Nucleus accumbens (tissue), 56 donors: ENCODE measurements at places on chromosomes 5 and 9.

DNA sequence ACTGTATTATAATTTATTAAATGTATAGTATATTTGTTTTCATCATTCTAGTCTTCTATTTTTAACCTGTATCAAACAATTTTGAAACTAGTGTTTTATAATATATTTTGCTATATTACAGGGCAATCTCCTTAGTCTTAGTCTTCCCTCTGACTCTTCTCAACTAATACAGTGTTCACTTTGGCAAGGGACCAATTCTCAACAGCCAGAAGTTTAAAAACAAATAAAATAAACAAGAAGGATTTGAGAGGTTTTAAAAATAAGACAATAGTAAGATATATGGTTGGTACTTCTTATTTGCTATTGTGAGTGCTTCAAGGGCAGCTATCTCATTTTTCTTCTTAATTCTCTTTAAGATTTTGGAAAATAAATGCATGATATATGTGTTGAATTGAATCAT, 167.2 kb downstream of the RAB3C start:
- no peak for DNase-seq

- DNase-seq, result no peak
Observed at GRCh38 chr5:113092683-113093082, 116.1 kb downstream of the DCP2 start.

DNA sequence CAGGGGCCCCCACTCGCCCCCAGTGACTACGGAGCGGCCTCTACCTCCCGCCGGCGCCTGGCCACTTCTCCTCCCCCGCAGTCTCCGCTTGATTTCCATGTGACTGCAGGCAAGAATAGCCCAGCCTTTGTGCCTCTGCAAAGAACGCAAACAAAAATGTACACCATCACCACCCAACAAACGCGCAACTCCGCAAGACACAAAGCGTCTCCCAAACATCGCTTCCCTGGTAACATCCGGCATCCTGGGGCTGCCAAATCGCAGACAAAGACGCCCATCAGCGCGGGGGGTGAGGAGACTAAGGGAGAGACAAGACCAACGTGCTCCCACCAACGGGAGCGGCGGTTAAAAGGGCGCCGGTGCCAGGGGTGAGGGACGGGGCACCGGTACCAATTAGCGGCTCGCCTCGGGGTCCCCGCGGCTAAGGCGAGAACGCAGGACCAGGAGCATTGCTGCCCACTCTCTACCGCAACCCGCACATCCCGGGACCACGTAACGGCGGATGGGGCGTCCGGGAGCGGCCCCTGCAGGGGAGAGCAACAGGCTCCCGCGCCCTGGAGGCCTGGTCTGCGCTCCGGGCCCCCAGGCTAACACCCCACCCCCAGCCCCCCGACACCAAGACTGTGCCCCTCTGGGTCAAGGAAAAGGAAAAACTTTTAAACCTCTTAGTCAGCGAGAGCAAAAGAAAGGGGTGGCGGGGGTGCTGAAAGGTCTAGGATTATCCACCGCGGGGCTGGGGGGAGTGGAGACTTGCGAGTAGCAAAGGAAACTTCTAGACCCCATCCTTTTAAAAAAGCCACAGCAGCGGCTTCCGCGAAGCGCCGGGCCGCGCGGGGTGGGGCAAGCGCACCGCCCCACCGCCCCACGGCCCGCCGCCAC, 885 bp downstream of the MPDZ start:
- DNase-seq, result peak; percentile 58

DNA sequence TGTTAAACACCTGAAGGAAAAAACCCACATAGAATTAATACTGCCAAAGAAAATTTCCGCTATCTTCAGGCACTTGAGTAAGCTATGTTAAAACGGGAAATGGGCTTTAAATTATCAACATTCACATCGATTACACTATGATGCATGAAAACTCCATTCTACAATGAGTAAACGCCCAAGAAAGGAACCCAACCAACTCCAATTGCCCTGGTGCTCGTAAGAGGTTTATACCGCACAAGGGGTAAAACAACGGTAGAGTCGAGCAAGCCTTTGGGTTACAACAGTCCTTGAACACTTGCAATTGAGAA, 1.0 kb downstream of the AGTPBP1 start:
- DNase-seq, result no peak

- no peak for DNase-seq
Observed at GRCh38 chr9:8858596-8859161, 1059.1 kb upstream of the DMAC1 start.

- no peak for DNase-seq
Observed at GRCh38 chr9:31740705-31741104, 643.7 kb upstream of the ACO1 start.

DNA sequence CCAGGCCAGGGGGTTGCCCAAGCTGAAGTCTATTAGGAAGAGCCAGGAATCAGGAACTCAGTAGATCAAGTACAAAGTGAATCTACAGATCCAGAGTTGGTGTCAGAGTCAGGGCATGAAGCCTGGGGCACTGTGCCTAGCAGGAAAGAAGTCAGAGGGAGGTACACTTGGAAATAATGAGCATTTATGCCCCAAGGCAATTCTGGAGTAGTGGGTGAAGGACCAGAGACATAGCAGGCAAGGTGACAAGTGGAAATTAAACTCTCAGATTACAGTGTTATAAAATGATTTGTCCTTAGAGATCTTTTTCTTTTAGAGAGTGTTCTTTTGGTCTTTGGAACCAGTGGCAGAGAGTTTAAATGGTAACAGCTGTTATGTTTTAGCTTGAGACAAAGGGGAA, 138.0 kb downstream of the ADAMTSL1 start:
- DNase-seq, result no peak

DNA sequence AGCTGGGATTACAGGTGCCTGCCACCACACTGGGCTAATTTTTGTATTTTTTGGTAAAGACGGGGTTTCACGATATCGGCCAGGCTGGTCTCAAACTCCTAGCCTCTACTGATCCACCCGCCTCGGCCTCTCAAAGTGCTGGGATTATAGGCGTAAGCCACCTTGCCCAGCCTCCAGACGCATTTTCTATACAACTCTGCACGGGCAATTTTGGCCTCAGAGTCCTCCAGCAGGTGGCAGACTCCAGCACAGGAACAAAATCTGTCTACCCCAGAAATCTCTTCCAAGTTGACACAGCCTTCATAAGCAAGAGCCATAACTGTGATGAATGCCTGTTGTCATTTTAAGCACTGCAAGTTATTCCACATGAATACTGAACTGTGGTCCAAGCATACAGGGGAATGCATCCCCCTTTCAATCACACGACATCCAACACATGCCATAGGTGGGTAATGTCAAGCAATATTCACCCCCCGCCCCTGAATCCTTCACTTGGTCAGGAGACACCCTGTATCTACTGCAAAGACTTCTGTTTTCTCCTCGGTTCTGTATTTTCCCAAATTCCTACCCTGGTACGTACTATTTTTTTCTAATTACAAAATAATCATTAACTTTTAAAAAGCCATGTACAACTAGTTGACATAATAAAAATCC, 50.8 kb downstream of the ALDH7A1 start:
- DNase-seq, result no peak
